ENCODE measurements at places on chromosomes 6 and 20.

DNA sequence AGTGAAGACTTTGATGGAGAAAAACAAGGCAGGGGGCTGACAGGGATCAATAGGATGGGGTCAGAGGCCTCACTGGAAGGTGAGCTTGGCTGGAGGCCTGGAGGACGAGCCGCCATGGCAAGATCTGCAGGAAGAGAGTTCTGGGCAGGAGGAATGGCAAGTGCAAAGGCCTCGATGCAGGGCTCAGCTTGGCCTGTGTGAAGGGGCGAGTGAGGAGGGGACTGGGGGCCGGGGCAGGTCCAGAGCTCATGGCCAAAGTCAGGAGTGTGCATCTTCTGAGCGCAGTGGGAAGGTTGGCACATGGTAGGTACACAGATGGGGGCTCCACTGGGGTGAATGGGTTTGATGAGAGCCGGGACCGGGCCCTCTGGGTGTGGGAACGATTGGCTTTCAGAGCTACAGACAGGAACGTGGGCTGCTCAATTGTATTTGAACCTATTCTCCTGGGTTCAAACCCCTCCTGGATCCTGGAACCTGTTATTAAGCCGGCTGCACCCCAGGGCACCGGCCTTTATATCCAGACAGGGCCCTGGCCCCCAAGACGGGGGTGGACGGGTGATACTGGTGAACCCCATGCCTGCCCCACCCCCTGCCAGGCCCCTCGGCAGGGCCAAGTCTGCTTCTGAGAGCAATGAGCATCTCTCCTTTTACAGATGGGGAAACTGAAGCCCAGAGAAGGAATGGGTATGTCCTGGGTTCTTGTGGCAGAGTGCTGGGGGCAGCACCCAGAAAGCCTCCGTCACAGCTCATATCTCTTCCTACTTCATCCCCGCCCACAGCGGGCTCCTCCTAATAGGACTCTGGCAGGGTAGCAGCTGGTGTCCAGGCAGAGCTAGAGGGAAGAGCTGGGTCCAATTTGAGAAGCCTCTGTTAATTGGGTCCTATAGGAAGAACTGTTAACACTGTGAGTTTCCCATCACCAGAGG is 106.1 kb downstream of the CEBPB start:
- DNase-seq = peak; percentile 32

- peak; percentile 65 for DNase-seq
Observed at GRCh38 chr6:82006027-82006738, 241.4 kb downstream of the IBTK start.

DNA sequence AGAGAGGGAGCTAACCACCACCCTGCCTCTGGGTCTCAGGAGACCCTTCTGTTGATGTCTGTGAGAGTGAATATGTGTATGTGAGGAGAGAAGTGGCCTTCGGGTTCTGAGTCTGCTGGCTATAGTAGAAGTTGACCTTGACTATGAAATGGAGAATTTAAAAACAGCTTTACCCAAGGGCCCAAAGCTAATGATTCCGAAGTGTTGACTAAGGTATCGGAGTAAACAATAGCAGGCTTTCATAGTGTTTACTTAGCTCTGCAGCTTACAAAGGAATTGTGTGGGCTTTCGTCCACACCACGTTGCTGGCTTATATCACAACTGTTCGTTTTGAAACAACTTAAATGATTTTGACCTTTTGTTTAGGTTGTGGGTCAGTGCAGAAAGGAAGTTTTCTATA is 126.5 kb upstream of the JAG1 start:
- DNase-seq = no peak

DNA sequence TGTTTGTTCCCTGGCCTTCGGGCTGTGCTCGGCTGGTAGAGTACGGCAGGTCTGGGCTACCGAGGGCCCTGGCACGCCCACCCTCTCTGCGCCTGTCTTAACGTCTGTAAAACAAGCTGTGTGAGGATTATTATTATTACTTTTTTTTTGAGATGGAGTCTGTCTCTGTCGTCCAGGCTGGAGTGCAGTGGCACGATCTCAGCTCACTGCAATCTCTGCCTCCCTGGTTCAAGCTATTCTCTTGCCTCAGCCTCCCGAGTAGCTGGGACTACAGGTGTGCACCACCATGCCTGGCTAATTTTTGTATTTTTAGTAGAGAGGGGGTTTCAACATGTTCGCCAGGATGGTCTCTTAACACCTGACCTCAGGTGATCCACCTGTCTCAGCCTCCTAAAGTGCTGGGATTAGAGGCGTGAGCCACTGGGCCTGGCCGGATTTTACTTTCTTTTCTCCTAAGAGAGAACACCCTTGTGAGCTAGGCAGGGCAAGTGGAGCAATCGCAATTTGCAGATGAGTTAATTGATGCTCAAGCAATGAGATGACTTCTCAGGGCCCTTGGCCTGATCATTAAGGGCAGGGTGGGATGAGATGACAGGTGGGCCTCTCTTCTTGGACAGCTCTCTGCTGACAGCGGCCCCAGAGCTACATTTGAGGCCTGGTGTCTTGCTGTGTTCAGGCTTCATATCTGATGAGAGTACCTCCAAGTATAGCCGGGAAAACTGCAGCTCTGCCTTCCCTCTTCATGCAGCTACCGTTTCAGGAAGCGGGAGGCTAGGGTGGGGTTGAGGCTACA is 859 bp upstream of the SMIM29 start:
- no peak for DNase-seq

DNA sequence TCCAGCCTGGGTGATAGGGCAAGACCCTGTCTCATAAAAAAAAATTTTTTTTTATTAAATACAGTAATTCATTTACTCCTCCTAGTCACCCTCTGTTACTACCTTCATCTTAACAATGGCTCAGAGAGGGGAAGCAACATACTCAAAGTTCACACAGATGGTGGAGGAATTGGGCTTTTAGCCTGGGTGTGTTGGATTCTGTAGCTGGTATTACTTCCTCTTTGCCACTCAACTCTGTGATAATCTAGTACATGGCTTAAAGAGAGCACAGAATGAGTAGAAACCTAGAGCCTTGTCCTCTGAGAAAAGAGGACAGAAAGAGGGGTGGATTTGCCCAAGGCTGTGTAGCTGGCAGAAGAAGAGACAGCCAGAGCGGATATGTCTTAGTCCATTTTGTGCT is 96.6 kb downstream of the DLGAP4 start:
- DNase-seq = no peak

GRCh38 chr6:163457637-163458561 is 43.4 kb downstream of the QKI start:
- peak; percentile 96 for DNase-seq

DNA sequence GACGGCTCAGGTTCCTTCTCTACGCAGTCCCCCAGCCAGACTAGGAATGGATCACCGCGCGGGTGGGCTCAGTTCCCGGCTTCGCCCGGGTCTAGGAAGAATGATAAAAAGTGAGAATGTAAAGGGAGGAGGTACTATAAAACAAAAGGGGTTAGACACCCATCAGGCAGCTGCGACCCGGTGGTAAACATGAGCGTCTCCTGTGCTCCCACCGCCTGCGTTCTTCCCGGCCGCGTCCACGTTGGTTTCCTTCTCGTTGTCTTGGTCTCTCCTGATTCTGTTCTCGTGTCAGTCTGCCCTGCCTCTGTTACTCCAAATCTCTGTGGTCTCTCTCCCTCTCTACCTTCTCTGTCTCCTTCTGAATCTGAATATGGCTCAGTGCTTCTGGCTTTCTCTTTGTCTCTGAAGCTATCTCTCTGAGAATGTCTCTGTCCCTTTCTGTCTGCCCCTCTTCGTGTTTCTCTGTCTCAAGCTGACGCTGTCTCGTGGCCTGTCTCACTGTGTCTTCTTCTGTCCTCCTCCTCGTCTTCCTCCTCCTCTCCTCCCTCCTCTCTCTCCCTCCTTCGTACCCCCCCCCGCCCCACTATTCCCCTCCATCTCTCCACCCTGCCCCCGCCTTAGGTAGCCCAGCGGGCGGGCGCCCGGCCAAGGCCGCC is 41.6 kb upstream of the FOXP4 start:
- DNase-seq = no peak

DNA sequence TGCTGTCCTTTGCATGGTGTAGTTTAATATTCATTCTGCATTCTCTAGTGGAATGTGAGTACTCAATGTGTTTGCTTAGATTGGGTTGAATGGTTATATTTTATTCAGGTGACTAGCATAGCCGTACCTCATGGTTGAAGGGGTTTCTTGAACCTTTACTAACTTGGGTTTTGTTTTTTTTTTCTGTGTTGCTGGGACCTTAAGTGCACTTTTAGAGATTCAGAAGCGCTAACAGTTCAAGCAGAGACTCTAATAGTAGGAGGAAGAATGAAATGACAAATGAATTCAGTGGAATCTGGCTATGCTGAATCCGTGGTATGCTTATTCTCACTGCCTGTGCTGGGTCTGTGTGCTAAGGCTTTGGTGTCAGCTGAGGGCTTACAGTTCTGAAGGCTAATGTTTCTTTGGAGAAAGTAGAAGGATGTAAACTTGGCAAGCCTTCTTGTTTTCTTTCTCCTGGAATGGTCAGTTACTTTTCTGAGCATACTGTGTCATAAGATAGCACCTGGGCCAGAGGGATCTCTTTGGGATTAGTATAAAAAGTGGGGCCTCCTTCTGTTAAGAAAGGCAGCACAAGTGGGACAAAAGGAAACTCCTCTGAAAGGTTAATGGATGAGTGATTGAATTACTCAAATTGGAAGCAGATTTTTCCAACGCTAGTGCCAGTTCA is 28.7 kb downstream of the RNF144B start:
- DNase-seq = peak; percentile 32

DNA sequence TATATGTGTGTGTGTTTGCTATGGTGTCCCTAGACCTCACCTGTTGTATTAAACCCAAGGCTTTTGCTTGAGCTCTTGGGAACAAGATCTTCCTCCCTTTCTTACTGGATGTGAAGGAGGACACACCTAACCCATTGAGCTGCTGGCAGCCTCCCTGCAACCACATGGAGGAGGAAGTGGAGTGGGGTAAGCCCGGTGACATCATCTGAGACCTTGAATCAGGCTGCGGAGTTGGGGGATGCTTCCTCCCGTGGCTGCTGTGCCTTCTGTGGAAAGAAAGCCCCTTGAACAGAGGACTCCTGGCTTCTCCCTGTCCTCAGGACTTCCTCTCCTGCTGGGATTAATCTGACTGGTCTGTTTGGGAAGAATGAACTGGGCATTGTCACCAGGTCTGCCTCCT is 3.3 kb downstream of the CST11 start:
- peak; percentile 6 for DNase-seq

DNA sequence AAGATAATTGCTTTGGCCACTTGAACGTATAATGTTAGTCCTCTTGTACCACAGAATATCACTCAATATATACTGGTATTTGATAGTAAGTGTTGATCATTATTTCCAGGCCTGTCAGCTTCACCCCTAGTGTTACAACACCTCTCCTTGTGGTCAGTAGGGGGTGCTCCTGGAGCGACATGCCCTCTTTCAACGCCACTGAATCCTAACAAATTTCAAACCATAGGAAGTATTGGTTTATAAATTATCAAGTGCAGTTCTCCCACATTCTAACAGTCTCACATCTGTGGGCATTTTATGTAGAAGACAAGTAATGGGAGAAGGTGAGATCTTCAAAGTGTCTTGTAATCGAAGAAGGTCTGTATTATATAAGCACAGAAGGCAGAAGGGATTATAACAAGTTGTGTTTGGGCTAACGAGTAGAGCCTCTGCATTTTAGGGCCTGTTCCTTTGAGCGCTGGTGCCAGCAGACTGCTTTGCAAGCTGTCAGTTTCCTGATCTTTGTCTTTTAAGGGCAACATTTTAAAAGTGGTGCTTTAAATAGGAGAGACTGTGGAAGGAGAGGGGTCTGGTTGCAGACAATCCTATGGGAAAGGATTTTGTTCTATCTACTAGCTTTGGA is 57.1 kb upstream of the CEP162 start:
- peak; percentile 10 for DNase-seq

DNA sequence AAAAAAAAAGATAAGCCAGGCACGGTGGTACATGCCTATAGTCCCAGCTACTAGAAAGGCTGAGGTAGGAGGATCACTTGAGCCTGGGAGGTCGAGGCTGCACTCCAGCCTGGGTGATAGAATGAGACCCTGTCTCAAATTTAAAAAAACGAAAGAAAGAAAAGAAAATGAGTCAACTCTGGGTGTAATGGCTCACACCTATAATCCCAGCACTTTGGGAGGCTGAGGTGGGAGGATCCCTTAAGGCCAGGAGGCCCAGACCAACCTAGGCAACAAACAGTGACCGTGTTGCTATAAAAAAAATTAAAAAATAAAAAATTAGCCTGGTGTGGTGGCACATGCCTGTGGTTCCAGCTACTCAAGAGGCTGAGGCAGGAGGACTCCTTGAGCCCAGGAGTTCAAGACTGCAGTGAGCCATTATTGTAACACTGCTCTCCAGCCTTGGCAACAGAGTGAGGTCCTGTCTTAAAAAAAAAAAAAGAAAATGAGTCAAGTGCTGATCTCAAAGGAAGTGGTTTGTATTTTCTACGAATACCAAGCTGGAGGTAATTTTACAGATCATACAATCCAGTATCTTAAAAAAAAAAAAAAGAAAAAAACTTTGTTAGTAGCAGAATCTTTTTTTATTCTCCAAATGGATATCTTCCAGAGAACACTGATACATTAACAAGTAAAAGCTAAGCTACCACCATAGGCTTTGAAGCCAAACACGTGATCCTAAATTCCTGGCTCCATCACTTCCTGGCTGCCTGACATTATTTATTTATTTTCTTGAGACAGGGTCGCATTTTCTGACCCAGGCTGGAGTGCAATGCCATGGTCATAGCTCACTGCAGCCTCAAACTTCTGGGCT is 5.7 kb downstream of the COMMD7 start:
- DNase-seq = peak; percentile 86

- peak; percentile 71 for DNase-seq
Observed at GRCh38 chr6:130965656-130966055, 97.4 kb downstream of the EPB41L2 start.

- peak; percentile 17 for DNase-seq
Observed at GRCh38 chr6:138404666-138405337, 779 bp downstream of the HEBP2 start.

- peak; percentile 70 for DNase-seq
Observed at GRCh38 chr6:39879535-39879934, 54.7 kb downstream of the MOCS1 start.

GRCh38 chr6:112372226-112372806 is 25.2 kb downstream of the RFPL4B start:
- peak; percentile 48 for DNase-seq

DNA sequence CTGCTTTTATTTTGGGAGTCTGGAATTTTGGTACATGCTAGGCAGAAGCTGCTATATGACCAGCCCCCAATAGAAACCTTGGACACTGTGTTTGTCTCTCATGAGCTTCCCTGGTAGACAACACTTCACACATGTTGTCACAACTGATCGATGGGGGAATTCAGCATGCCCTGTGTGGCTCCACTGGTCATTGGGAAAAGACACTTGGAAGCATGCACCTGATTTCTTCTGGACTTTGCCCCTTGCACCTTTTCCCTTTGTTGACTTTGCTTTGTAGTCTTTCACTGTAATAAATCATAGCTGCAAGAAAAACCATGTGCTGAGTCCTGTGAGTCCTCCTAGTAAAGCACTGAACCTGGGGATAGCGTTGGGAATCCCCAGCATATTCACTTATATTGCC is 7.9 kb upstream of the WFDC10A start:
- DNase-seq = no peak

GRCh38 chr20:33099843-33100538 is 20.5 kb downstream of the BPIFB4 start:
- no peak for DNase-seq

GRCh38 chr6:166441325-166442078 is 58.8 kb upstream of the MPC1 start:
- DNase-seq = no peak

Measured in EH (cell line).